ENCODE measurements at places on chromosomes 7 and 10.
A peak's percentile ranks its signal among the peaks of the same experiment; 100 is the strongest.

DNA sequence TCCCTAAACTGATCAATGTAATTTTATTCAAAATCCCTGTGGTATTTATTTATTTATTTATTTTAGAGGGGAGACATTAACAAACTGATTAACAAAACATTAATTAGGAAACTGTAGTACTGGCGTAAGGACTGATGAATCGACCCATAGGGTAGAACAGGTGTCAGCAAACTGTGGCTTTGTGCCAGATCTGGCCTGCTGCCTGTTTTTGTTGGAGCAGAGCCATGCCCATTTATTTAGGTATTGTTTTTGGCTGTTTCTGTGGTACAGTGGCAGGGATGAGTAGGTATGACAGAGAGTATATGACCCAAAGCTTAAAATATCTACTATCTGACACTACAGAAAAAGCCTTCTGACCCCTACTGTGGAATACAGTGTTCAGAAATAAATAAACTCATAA, 332.5 kb upstream of the ETV1 start:
- no peak for ATAC-seq

DNA sequence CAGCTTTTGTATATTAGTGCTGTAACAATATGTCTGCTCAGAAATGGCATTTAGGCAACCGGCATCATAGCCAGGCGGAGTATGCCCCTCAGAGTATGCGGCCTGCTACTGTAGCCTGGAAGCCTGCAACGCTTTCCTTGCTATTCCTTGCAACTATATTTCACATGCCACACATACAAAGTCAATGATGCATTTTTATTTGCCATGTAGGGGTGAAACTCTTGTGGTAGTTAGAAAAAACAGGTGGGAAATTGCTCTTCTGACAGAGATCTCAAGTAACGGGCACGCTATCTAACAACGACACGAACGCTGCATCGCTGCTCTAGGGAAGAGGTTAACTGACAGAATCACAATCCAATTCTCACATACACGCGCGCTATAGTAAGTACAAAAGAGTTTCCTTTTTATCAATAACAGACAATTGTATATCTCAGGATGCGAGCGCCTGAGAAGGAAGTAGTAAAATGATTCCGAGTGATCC, 5.9 kb downstream of the EBF3 start:
- no peak for ATAC-seq

GRCh38 chr10:107409522-107409921, 245.0 kb upstream of the SORCS1 start:
- no peak for ATAC-seq

DNA sequence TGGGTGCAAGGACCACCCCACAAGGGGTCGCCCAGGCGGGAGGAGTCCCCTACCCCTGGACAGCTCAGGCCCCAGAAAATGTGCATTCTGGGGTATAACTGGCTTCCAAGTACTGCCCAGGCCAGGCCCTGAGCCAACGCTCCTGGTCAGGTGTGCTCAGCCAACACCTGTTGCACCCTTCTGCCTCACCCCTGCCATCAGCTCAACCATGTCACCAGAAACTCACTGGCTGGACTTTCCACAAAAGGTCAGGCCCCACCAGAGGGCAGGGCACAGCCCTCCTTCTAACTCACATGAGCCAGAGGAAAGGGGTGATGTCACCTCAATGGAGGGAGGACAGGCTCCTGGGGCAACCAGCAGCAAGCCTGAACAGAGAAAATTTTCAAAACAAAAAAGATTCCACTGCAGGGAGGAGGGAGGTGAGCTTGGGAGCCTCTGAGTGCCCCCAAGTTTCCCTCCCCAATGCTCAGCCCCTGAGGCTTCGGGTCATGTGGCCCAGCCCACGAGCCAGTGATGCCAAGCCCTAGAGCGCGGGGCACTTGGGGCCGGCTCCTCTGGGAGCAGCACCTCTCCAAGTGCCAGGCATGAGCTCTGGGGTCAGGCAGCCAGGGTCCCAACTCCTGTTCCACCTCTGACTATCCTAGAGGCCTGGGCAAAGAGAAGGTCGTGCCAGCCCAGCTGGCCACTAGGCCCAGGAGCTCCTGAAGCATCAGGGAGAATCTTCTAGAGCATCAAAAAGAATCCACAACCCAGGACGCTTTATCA, 2.2 kb downstream of the OGDHL start:
- ATAC-seq = no peak

DNA sequence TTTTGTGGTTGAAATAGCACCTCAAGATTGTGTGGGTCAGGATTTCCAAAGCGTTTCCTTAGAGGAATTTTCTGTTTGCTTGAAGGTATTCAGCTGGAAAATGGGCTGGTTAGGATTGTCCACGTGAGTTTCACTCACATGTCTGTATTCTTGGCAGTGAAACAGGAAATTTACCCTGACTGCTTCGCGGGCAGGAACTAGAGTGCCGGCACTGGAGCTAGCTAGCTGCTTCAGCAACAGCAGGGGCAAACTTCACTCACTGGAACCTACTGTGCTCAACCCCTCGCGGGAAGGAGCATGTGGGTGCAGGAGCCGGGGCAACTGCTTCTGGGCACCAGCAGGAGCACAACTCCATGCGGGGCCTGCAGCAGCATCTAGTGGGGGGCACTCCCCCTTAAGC, 38.0 kb upstream of the RTKN2 start:
- ATAC-seq = no peak

- ATAC-seq = no peak
These were observed 214.4 kb downstream of the CREB5 start for GRCh38 chr7:28626624-28627262.

DNA sequence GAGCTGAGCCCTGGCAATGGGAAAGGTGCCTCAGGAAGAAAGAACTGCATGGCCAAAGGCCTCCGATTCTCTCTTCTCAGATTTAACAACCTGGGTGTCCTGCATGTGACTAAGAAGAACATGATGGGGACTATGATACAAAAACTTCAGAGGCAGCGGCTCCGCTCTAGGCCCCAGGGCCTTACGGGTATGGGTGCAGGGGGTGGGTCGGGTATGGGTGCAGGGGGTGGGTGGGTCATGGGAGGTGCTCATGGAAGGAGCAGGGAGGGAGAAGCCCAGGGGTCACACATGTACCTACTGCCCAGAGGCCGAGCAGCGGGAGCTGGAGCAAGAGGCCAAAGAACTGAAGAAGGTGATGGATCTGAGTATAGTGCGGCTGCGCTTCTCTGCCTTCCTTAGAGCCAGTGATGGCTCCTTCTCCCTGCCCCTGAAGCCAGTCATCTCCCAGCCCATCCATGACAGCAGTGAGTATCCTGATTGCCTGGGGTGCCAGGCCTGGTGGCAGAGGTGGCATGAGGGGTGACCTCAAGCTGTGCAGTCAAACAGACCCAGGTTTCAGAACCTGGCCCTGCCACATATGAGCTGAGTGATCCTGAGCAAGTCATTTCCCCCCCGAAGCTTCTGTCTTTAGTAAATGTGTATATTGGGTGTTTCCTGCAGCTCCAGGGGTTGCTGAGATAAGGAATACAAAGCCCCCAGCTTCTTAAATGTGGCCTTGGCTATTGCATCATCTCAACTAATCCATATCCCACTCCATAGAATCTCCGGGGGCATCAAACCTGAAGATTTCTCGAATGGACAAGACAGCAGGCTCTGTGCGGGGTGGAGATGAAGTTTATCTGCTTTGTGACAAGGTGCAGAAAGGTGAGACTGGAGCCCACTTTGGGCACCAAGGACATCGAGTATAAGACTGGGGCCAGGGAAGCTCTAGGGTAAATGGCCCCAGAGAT, 2.0 kb downstream of the NFKB2 start:
- no peak for ATAC-seq

DNA sequence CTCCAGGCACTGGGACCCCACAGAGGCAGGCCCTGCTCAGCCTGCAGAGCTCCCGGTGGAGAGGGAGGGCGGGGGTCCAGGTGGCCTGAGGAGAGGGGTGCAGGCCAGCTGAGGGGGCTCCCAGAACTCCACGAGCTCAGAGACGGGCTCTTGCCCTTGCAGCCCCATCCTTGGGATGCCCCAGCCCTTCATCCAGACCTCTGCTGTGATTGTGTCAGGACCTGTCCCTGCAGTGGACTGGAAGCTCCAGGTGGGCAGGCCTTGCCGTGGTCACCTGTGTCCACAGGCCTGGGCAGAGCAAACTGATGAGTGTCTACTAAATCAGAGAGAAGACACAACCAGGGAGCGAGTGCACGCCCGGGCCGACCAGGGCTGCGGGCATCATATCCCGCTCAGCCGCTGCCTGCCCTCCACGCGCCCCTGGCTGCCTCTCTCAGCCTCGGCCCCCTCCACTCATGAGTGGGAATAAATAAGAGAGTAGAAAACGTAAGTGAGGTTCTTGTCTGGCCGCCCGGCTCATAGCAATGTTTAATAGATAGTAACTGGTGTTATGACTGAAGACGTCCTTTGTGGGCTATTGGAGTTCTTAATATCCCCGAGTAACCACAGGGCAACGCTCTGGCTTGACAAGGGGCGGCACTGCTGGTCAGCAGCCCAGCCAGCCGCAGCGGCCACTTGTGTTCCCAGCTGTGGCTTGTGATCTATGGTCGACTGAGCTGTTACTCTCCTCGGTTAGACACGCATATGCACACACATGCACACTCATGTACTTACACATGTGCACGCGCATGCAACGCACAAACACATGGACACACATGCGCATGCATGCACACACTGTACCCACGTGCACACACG, 105.6 kb downstream of the LHPP start:
- ATAC-seq = no peak

DNA sequence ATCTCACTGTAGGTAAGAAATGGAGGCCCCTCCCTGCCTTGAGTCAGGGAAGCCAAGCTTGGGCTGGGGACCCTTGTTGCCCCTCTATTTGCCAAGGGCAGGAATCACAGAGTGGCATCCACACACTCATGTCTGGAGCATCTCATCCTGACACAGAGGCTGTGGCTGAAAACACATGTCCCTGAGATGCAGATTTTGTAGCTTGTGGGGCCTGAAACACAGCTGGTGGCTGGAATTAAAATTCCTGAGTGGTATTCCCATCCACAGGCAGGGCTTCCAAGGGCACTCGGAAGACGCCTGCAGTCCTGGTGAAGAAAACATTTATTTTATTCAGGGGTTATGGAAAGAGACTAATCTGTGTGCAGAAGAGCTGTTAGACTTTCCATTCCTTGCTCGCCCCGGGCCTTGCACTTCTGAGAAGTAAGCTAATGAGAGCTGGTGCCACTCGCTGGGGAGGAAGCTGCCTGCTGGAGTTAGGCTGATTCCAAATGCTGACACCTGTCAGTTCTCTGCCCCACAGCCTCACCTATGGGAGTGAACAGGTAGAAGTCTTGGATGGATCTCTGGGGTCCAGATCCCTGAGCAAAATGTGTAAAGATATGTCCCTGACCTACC, 36.0 kb downstream of the C10orf120 start:
- no peak for ATAC-seq

- ATAC-seq = peak; percentile 65
These were observed 31.7 kb downstream of the CYCS start for GRCh38 chr7:25093268-25093826.

DNA sequence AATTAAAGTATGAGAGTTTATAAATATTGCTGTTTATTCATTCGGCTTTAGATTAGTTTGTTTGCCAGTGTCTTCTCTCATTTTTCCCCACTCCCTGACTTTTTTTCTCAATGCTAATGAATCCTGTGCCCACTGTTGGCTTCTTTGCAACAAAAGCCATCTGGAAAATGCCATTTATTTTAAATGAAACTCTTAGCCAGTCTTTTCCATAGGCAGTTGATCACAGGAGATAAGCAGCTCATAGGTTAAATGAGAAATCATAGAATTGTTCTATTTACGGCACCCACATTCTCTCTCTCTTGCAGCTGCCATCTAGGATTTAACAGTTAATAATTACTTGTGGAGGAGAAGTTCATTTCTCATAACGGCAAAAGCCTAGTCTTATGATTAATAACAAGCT, 249.3 kb upstream of the POM121L12 start:
- no peak for ATAC-seq

DNA sequence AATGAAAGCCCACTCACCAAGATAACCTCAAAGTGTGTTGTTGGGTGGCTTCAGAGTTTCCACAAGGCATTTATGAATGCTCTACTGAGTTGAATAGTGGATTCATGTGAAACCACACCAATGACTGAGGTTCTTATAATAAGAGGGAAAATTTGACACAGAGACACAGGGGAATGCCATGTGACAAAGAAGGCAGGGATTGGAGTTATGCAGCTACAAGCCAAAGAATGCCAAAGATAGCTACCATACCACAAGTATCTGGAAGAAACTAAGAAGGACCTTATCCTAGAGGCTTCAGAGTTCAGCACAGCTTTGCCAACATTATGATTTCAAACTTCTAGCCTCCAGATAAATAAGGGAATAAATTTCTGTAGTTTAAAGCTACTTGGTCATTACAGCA, 68.0 kb upstream of the PCDH15 start:
- ATAC-seq = no peak

GRCh38 chr10:88952647-88953111, at the start of gene ACTA2:
TSS of gene ACTA2 (minus strand) at chr10:88952773. CDS start at chr10:88948930, 3,843 bp downstream.
- ATAC-seq = peak; percentile 86

DNA sequence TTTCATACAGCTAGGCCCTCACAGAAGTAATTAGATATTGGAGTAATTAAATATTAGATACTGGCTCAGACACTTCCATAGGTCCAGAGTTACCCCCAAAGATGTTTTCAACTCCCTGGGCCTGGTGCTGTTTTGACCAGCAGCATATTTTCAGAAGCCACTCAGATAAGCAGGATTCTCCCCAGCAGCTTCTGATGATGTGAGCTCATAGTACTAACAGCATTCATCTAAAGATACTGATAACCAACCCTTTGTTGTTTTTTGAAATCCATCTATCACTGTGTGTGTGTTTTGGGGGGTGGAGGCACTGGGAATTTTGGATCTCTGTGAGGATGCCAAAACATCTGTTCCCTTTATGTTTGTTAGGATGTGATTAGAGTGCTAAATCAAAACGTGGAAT, 52.7 kb downstream of the VPS50 start:
- ATAC-seq = no peak

GRCh38 chr10:46097576-46098317, 51.7 kb upstream of the MSMB start:
- no peak for ATAC-seq

GRCh38 chr7:38310591-38311101, 37.2 kb upstream of the TARP start:
- ATAC-seq = peak; percentile 50

DNA sequence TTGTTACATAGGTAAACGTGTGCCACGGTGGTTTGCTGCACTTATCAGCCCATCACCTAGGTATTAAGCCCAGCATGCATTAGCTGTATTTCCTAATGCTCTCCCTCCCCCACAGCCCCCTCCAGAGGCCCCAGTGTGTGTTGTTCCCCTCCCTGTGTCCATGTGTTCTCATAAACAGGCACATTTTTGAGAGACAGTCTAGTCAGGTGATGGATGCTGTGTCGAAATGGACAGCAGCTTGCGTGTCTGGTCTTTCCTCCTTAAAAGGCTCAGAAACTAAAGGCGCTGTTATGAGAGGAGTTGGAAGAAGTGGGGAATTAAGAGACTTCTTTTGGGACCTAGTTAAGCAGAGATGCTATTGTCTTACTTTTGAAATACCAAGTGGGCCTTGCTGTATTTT, 296.0 kb downstream of the BBS9 start:
- no peak for ATAC-seq
